NCI-H446 treated with DMSO at 0.1 percent for 48 hours (cell line): ENCODE measurements at places on chromosomes 6 and 20.

DNA sequence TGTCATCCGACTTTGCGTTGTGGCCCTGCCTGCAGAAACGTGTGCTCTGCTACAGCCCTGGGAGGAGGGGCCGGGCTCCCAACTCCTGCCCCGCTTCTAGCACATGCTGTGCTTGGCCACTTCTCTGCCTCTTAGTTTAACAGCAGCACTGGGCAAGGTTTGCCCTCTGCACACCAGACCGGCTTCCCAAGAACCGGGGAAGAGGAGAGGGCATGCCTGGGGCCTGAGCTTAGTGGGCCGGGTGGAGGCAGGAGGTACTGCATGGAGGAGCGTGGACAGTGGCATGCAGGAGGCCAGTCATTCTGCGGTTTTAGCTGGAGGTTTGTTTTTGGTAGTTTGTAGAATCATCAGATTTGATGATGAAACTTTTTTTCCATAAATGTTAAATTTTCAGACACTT lies 45.5 kb downstream of the CEP43 start:
- DNase-seq = no peak

- DNase-seq = no peak
These were observed 15.2 kb downstream of the VNN2 start for GRCh38 chr6:132742495-132742894.

GRCh38 chr6:119960036-119960435 lies 610.5 kb upstream of the MAN1A1 start:
- DNase-seq = no peak

DNA sequence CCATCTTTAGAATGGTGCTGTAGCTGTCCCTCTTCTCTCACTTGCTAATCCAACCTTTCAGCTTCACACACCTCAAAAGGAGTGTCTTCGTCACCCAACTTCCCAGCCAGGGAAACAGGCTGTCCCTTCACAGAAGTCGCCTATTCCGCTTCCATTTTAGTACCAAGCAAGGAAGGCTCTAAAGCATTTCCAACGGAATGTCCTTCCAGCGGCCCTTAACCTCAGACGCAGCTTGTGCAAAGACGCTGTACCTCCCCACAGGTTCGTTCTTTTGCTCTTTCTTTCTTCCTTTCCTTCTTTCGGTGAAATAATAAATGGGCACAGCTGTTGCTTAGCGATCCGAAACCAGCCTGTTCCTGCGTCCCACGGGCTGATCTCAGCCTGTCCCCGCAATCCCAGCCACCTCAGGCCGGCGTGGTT lies 1.5 kb downstream of the PTPRT start:
- no peak for DNase-seq

GRCh38 chr6:83354747-83355146 lies 76.1 kb downstream of the ME1 start:
- no peak for DNase-seq

- no peak for DNase-seq
These were observed 346.3 kb downstream of the BMP2 start for GRCh38 chr20:7113577-7114466.

GRCh38 chr6:99514089-99514488 lies 1.1 kb downstream of the USP45 start:
- no peak for DNase-seq

- no peak for DNase-seq
These were observed 17.3 kb downstream of the FARS2 start for GRCh38 chr6:5278565-5279120.

DNA sequence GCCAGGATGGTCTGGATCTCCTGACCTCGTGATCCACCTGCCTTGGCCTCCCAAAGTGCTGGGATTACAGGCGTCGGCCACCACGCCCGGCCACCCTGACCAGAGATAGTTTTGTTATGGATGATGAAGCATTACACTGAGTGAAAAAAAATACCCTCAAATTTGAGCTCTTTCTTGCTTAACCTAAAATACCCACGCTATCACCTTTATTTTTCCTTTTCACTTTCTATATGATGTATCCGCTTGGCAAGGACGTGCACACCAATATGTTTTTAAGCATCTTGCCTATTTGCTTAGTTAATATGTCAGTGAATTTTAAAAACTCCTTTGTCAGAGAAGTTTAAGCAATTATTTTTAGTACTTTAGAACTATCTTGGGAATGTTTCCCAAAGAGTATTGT lies 150.4 kb downstream of the INSM1 start:
- DNase-seq = no peak

DNA sequence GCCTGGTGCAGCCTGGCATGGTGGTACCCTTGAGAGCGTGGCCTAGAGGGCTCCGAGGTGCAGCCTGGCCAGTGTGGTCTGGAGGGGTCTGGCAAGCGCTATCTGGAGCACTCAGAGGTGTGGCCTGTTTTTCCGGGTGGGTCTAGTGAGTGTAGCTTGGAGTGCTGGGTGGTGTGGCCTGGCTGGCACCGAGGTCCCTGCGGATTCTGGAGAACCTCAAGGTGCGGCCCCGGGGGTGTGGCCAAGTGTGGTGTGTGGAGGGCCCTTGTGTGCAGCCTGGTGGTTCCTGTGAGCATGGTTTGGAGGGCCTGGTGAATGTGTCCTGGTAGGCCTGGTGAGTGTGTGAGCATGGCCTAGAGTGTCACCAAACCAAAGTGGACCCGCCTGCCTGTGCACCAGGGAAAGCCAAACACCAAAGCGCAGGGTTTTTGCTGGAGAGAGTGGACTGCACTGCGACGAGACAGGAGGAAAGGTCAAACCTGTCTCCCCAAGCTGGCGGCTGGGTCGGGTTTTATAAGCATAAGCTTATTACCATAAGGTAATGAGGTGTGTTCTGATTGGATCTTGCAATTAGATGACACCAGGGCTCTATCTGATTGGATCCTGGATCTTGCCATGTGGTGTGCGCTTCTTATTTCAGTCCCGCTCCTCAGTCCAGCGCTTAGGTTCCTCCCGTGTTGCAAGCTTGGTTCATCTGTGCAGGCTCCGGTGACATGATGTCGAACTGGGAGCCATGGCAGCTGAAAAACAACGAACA lies 35.7 kb downstream of the IGF2R start:
- DNase-seq = no peak

GRCh38 chr6:87736809-87737540 lies 34.9 kb upstream of the AKIRIN2 start:
- DNase-seq = no peak

DNA sequence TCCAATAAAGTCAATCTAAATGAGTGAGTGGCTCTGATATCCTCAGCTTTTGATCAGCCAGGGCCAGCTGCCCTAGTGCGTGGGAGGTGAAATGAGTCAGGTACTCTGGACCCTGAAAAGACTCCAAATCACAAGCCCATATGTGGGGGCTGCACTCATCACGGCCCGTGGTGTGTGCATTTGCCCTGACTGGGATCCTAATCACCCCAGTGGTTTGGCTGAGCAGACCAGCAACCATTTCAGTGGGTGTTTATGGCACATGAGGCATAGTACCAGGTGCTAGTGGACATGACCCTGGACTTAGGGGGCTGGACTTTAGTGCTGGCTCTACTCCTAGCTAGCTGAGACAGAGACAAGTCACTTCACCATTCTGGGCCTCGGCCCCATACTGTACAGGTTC lies 39.4 kb downstream of the SCML4 start:
- DNase-seq = no peak

- DNase-seq = no peak
These were observed 38.2 kb downstream of the PTPN1 start for GRCh38 chr20:50548396-50548795.

GRCh38 chr6:28816909-28817807 lies 106.6 kb downstream of the TRIM27 start:
- DNase-seq = peak; percentile 57

GRCh38 chr6:119037941-119038623 lies 40.4 kb downstream of the FAM184A start:
- no peak for DNase-seq

DNA sequence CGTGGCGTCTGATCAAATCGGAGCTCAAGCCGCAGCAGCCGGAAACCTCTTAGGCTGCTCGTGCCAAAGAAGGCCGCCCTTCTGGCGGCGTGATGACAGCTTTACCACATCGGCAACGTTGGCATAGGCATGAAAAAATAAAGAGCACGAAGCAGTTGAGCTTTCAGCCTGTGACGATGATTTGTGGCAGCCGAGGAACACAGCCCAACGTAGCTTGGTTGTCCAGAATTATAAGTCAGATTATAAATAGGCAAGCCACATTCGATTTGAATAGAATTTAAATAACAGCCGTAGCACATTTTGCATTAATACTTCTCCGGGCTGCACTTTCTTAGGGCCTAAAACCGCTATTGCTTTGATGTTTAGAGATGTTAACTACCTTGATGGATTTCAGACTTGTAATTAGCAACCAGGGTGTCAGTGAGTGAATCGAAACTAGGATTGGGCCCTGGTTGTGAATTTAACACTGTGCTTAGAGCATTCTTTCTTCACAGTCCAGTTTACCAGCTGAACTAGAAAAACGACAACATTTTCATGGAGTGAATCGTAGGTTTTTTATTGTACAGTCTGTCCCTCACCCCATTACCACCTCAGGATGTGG lies 864 bp upstream of the BCLAF1 start:
- peak; percentile 84 for DNase-seq

GRCh38 chr6:107832151-107833056 lies 8.3 kb upstream of the SCML4 start:
- no peak for DNase-seq

GRCh38 chr6:108574457-108575141 lies 13.9 kb downstream of the FOXO3 start:
- no peak for DNase-seq

GRCh38 chr6:19369785-19370184 lies 467.4 kb upstream of the ID4 start:
- DNase-seq = no peak

DNA sequence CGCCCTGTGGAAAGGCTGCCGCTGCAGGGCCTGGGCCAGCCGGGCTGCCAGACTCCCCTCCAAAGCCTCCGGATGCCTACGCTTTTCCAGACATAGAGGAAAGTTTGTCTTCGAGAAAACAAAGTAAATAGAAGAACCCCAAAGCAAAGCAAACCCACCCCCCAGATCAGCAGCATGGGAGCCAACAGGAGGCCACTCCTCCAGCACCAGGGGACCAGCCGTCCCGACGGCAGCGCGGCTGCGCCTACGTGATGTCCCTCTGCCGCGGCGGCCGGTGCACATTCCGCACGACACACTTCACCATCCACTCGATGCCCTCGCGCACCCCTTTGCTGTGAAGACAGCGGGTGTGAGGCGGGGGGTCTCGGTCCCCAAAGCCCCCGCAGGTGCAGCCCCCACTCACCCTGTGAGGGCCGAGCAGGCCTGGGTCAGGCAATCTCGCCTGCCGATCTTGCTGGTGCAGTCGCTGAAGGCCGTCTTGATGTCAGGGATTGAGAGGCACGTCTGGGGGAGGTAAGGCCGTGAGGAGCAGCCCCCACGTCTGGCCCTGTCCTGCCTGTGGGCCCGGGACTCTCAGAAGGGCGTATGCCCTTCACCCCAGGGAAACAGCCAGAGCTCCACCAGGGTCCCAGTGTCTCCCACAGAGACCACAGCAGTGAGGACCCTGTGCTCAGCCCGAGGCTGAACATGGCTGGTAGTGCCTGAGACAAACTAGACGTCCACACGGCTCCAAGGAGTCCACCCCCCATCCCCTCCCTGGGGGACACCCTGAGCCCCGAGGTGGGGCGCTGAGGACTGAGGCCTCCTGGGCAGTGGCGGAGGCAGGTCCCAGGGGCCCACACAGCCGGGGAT lies 4.0 kb downstream of the TNFRSF6B start:
- DNase-seq = no peak

DNA sequence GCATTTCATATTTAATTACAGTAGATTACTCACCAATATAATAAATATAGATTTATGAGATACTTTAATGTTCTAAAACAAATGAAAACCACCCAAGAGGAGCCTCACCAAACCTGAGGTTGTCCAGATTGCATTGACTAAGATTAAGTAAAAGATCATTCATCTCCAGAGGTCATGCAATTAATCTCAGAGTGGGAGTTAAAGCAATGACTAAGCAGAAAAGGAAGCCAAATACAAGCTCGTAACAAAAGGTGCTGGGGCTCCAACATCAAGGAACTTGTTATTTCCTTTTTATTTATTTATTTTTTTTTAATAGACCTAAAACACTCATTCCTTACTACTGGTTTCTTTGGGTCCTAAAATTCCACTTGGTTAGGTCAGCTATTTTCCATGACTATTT lies 57.7 kb downstream of the RSPO3 start:
- no peak for DNase-seq

- no peak for DNase-seq
These were observed 10.7 kb downstream of the ZNF165 start for GRCh38 chr6:28090917-28091586.

GRCh38 chr20:19937651-19938420 lies 79.3 kb upstream of the NAA20 start:
- DNase-seq = no peak

- DNase-seq = no peak
These were observed 519 bp downstream of the MTRF1L start for GRCh38 chr6:153001767-153002612.

DNA sequence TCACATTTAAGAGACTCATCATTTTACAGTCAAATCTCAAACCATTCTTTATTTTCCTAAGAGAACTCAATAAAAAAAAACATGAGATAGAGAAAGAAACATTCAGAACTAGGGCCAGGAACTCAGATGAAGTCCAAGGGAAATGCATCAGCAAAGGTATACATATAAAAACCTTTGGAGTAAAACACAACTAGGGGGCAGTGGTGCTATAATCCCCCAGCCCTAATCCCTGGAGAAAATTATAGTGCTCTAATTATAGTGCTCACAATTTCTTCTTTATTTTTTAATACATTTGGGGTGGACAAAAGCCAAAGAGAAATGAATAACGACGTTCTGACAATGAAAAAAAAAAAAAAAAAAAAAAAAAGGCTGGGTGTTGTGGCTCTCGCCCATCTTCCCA lies 100.6 kb upstream of the EMILIN3 start:
- no peak for DNase-seq

DNA sequence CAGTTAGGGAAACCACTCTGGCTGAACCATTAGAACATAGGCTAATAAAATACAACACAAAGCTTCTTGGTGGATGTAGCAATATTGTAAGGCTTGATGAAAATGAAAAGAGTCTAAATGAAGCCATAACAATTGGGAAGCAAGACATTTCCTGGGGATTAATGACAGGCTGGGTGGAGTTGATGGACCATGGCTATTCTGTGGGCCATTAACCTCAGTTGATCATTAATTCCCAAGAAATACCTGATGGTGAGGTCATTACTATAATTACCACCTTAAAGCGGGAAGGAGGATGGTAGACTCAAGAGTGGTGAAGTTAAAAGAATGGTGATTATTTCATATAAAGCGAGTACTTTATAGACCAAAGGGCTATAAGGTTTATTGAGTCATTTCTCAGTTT lies 455.8 kb upstream of the MAP3K7 start:
- DNase-seq = no peak

- DNase-seq = peak; percentile 29
These were observed 7.5 kb downstream of the SRXN1 start for GRCh38 chr20:645318-646106.

- no peak for DNase-seq
These were observed 595 bp downstream of the HAO1 start for GRCh38 chr20:7939663-7940062.

DNA sequence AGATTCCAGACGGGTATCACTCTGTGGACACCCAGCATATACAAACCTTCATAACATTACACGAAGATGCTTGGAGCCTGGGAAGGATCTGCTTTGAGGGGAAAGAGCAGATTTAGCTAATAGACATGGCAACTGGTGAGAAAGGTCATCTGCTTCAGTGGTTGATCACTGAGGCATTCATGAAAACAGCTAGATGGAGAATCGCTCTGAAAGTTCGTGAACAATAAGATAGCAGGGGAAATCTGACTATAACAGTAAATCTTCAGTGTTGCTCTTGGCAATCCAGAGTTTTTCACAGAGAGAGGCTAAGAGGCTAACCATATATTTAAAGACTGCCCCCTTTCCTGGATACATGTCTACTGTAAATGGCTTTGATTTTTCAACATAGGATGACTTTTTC lies 245.3 kb downstream of the FARS2 start:
- DNase-seq = no peak
